H7 (cell line): ENCODE measurements at places on chromosomes 7 and 10.

DNA sequence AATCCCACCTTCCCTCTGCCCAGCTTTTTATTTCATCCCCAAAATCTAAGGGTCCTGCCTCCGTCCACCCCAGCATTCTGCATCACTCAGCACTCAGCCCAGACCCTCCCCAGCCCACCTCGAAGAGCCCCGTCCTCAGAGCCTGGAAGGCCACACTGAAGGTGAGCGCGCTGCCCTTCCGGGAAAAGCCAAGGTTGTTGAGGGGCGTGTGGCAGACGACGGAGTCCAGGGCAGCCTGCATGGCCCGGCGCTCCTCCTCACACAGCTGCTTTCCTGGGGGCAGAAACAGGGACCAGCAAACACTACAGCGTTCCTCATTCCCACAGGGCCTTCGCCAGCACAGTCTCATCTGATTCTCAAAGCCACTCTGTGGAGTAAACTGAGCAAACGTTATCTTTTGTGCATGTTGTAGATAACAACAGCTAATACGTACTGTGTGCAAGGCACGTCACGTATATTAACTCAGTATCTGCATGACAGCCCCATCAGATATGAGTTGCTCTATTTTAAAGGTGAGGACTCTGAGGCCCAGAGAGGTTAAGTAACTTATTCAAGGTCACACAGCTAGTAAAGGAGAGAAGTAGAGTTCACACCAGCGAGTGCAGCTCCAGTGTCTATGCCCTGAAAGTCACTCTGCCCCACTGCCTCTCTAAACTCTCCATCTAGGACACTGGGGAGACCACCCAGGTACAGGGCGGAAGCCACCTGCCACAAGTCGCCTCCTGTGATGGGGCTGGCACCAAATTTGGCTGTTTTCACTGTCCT is 2.8 kb downstream of the TRAPPC14 start:
- peak; percentile 31 for DNase-seq

DNA sequence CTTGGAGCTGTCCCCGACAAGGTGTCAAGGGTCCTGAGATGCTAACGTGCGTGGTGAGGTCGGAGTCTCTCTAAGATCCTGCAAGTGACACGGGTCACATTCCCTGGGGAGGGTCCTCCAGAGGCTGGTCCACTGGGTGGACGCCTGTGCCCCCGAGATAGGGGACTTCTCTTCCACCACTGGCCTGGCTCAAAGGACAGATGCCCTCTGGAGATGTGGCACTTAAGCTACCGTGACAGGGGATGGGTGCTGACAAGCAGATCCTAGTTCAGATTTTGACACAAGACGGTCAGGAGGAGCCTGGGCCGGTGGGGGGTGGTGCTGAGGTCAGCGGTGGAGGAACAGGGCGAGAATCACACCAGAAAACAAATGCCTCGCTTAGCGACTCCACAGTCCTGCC is 178.0 kb downstream of the ADARB2 start:
- no peak for DNase-seq

- no peak for DNase-seq
These were observed 1.2 kb downstream of the SFRP4 start for GRCh38 chr7:37915438-37915837.

DNA sequence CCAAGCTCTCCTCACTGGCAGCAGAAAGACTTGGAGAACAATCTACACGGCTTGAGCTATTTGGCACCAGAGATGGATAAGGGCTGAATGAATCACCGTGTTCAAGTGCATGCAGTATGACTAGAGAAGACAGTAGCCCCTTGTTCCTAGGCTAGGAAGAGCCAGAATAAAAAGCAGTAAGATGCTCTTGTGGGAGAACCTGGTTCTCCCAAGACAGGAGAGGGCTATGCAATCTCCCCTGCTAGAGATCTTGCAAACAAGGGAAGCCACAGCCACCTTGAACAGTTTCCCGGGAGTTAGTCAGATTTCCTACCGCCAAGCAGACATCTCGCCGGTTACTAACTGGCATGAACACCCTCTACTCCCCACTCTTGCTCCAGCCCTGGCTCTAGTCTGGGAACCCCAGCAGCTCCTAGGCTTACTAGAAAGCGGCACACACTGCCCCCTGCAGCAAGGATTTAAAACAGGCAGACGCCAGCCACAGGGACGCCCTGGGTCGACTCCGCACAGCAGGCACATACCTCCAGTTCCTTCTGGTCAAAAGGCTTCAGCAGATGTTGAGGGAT is 107.3 kb downstream of the SMURF1 start:
- DNase-seq = peak; percentile 88

DNA sequence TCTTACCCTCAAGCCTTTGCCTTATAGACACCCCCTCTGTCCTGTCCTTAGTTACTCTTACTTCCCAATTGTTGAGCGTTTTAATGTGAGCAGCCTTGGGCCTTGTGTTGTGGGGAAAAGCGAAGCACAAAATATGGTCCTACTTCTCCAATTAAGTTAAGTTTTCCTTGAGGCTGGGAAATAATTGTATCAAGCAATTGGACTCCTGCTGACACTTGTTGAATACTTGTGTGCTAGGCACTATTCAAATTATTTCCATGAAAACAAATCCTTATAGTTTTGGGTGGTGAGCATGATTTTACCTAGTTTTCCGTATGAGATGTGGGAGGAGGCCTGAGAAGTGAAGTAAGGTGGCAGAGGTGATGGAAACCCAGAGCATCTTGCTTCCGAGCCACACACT is 5.4 kb upstream of the ZNF783 start:
- no peak for DNase-seq
